ENCODE measurements at places on chromosomes 5 and 9.

DNA sequence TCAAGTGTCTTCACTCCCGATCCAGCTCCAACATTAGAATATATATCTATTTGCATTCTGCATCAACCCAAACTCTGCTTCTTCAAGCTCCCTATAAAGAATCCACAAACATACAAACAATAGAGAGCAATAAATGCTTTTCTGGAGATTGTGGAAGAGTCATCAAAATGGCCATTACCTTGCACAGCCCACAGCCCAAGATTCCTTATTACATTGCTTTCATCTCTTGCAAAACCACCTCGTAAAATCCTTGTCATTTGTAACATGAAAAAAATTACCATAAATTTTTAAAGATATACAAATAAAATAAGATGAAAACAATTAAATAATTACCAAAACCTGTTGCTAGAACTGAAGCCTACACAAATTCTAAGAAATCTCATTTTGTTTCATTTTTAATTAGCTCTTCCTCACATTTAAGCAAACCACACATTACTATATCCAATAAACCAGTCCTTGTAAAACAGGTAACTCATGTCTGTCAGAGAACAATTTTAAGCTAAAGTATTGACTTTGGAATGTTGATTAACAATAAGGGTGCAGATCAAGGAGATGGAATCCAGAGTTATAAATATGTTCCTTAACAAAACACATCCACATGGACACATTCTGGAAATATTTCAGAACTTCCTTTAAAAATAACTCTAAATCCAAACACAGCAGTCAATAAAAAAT lies 7.1 kb downstream of the SPINK9 start:
- DNase-seq = no peak

GRCh38 chr9:86077276-86077675 lies 22.1 kb downstream of the GOLM1 start:
- no peak for DNase-seq

DNA sequence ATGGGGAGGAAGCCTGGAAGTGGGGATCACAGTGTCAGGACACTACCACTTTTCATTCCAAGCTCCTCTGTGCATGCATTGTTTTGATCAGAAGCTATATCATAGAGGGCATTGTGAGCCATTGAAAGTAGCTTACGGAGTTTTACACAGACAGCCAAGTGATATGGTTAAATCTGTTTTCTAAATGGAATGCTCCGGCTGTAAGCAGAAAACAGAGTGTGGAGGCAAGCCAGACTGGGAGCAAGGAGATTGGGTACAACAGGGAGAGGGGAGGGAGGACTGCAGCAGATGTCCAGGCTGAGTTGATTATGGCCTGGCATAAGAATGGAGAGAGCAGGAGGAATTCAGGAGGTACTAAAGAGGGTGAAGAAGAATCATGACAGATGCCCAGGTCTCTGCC lies 15.5 kb upstream of the SOWAHA start:
- no peak for DNase-seq

GRCh38 chr5:154273028-154273617 lies 82.6 kb downstream of the GALNT10 start:
- peak; percentile 56 for DNase-seq

DNA sequence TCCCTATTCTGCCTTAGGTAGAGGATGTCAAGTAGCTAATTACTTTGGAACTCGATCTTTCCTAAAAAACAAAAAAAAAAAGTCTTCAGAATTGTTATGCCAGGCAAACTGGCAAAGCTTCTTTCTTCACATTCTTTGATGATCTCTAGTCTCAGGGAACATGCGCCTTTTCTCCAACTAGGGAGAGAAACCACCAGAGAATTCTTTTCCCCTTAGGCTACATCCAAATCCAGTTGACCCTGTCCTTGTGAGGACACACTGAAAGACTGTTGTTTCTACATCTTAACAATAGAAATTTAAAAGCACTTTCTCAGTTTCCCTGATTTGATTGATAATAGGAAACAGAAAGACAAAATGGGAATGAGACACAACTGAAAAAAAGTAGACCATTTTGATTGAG lies 94.7 kb upstream of the ITGA2 start:
- DNase-seq = no peak

- no peak for DNase-seq
Observed at GRCh38 chr9:114311571-114312512, 11.1 kb upstream of the ORM1 start.

DNA sequence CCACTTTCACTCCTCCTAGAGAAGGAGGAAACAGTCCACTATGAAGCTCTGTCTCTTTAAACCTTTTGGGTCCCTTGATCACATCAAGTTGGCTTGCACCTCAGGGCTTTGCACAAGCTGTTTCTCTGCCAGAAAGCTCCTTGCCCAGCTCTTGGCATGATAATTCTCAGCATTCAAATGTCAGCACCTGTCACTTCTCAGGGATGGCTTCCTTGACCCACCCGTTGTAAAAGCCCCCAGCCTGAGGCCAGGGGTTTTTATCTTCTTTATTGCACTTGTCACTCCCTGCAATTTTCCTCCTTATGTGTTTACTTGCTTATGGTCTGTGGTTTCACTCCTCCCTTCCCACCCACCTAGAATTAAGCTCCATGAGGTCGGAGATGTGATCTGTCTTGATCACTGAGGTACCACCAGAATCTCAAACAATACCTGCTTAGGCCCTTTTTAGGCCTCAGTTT lies 200.7 kb upstream of the TBC1D2 start:
- no peak for DNase-seq

DNA sequence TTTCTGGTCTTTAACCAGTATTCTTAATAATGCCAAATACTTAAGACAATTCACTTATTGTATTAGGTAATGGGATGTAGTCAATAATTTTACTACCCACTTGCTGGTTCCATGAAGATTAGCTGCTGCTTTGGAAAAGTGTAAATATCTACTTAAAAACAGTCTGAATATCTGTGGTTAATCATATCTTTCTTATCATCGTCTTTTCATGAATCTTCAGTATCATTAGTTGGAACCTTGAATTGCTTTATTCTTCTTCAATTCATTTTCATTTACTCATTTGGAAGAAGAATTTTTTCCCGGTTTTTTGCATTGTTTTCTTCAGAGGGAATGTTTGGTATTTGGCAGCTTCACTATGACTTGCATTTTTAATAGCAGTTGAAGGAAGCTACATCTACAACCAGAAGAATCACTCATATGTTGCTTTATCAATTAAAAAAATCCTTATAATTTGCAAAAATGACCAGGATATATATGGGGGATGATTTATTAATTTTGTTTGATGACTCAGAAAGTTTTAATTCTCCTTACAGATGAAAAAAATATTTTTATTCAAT lies 1398.3 kb upstream of the CDH6 start:
- DNase-seq = no peak

GRCh38 chr9:6029604-6030274 lies 14.3 kb upstream of the RANBP6 start:
- DNase-seq = no peak

DNA sequence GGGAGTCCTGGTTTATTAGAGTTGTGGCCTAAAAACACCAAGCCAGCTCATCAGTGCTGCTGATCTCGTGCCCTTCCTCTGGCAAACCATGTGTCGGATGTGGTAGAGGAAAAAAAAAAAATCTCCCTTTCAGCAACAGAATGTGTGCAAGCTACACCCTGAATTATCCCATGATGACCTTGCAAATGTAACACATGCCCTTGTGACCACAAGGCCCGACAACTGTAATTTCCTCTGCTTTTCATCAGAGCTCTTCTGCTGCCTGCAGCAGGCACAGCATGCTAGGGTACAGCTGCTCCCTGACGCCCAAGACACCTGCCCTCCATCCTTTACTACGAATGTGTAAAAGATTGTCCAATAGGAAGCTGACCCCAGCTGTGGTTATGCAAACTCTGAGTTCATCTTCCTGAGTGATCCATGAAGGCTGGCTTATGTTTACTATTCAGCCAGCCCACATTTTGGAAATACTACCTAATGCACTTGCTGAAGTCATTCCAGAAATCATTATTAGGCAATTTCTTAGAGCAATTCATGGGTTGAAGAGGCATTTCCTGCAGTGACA lies 14.6 kb upstream of the BNC2 start:
- peak; percentile 56 for DNase-seq

DNA sequence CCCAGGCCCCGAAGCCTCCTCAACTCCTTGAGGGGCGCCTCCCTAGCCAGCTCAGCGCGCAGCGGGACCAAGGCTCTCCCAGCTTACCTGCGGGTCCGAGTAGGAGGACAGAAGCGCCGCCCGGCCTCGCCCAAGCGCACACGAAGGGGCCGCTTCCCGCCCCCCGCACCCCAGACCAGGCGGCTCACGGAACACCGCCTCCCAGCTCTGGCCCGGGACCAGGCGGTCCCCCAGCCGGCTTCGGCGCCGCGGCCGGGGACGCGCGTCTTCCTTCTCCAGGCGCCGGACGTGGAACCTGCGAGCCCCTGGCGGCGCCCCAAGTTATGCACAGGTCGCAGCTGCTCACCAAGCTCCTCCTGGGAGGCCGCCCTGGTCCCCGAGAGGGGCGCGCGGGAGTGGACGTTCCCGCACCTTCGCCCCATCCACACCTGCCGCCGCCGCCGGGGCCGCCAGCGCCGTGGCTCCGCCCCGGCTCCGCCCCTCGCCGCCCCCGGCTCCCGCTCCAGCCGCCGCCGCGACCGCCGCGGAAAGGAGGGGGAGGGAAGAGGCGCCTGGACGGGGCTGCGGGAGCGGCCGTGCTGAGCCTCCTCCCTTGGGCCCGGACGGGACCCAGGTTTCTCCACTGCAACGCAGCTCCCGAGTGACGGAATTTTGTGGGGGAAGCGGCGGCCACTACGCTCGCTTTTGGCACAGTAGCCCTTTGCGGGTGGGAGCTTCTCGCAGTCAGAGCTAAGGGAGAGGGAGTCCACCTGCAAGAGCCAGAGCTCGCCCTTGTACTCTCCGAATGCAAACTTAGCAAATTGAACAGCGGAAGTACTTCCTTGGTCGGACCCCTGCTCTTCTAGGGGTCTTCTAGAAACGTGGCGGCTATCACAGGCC lies 77.5 kb upstream of the IFNE start:
- peak; percentile 15 for DNase-seq

DNA sequence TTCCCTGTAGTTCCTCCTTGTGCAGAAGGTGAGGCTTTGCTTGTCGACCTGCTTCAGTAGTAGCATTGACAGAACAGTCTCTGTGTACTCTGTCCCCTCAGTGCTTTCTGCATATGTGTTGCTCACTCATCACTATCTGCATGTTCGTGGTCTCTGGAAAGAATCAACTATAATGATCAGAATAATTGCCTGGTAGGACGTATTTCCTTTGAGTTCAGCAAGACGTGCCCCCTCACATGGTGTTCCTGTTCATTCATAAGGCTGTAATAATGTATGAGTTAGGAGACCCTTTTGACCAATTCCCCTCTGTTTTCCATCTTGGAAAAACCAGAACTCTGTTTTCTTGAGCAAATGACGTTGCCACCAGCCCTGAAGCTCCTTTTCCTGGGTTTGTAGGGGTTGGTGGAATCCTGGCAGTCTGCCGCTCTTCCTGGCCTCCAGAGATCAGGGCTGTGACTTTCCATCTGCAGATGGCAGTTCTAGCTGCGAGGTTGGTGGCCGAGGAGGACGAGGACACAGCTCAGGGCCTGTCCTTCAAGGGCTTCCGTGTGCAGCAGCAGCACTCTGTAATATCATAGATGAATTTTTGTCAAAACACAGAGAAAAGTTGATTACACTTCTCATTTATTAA lies 61.9 kb downstream of the EXOSC2 start:
- DNase-seq = no peak

DNA sequence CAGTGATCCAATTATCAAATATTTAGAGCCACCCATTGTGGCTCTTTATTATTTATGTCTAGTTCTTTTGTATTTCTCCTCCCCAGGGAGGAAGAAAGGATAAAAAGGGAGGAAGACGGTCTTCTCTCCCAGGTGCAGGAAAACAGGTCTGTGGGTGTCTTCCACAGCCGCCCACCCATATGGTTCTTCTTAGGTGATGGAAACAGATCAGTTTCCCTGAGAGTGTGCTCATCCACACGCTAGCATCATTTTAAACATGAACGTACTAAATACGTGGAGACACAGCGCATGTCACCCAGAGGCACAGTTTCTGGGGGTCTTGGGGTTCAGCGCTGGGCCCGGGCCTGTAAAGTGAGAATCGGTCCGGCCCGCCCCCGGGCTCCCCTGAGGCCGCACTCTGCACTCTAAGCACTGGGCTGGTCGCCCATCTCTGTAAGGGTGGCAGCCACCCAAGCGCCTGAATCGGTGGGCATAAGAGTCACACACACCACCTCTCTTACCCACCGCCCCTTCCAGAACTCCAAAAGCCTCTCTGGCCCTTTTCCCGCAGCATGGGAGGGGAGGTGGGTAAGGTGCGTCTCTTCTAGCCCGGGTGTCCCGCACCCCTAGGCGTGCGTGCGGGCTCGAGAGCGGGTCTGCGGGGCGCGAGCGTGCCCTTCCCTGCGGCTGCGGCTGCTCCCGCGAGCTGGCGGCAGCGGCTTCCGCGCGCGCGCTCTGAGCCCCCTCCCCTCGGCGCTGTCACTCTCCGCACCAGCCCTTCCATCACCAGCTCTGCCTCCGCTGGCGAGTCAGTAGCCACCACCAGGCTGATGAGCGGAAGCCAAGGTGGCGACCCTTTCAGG lies 1.3 kb downstream of the PTCH1 start:
- DNase-seq = peak; percentile 28

GRCh38 chr9:32603914-32604852 lies 31.2 kb upstream of the NDUFB6 start:
- no peak for DNase-seq

DNA sequence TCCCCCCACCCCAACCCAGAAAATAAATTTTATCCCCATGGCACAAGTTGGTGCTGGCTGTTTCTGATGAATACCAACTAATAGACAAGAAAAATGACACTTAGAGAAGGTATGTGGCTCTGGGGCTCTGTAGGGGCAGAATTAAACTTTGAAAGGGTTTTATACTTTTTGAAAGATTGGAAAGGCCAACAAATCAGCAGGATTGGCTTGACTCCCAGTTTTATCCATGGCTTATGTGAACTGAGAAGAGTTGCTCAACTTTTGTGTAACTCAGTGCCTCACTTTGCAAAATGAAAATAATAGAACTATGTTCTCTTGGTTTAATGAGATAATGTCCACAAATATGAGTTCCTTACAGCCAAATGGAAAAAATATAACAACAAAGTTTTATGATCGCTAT lies 288.9 kb upstream of the KIF2A start:
- no peak for DNase-seq

GRCh38 chr5:72231991-72232703 lies 87.9 kb downstream of the MRPS27 start:
- no peak for DNase-seq

- DNase-seq = peak; percentile 49
Observed at GRCh38 chr9:136133191-136133958, 14.7 kb upstream of the TMEM250 start.

DNA sequence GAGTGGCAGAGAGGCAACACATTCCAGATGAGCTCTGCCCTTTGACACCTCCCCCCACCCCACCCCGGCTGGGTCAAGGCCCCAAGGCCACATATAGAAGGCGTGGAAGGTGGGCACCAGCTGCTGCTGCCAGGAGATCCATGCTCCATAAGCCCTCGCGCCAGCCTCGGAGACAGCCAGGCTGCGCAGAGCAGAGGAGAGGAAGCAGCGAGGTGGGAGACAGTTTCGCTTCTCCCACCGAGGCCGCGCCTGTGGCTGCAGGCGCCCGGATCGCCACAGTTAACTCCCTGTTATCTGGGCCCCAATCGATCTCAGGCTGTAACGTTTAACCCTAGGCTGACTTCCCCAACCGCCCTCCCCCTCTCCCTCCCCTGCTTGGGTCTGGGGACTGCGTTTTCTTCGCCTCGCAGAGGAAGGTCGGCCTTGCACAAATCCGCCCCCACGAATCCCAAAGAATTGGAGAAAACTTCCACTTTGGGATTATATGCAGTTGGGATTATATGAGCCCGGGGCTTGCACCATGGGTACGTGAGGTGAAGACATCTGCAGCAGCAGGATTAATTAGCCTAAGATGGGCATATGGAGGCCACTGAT lies 1.1 kb upstream of the CXXC5 start:
- DNase-seq = no peak
